HuH-7 (cell line): ENCODE measurements at places on chromosomes 5 and 9.

DNA sequence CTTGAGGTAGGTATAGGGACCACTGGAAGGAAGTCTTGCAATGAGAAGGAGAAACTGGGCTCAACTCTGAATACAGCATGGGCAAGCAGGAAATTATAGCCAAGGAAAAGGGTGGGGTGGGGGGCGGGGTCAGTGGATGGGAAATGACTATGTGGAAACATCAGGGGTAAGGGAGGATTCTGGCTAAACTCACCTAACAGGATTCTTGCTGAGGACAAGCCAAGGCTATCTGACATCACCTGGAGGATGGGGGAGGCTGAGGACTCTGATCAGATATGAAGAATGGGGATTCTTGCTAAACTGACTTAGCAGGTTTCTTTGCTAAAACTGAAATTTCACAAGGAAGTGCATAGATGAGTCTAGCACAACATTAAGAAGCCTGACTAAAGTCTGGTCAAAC, 40.8 kb downstream of the CTSL start:
- no peak for DNase-seq

DNA sequence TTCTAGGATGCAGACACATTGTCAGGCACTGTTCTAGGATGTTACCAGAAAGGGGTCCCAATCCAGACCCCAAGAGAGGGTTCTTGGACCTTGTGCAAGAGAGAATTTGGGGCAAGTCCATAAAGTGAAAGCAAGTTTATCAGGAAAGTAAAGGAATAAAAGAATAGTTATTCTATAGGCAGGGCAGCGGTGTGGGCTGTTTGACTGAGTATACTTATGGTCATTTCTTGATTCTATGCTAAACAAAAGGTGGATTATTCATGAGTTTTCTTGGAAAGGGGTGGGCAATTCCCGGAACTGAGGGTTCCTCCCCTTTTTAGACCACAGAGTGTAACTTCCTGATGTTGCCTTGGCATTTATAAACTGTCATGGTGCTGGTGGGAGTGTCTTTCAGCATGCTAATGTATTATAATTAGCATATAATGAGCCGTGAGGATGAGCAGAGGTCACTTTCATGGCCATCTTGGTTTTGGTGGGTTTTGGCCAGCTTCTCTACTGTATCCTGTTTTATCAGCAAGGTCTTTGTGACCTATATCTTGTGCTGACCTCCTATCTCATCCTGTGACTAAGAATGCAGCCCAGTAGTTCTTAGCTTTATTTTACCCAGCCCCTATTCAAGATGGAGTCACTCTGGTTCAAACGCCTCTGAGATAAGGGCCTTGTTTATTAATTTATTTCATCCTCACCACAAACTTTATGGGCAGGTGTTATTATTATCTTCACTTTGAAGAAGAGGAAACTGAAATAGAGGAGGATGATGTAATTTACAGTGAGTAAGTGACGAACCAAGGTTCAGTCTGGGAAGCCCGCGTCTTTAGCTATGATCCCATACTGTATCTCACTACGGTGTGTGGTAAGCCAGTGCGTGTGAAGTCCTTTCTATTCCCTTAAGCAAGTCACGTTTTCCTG, 186.0 kb upstream of the KLF4 start:
- no peak for DNase-seq

GRCh38 chr9:114169029-114169951, 14.0 kb downstream of the COL27A1 start:
- no peak for DNase-seq

DNA sequence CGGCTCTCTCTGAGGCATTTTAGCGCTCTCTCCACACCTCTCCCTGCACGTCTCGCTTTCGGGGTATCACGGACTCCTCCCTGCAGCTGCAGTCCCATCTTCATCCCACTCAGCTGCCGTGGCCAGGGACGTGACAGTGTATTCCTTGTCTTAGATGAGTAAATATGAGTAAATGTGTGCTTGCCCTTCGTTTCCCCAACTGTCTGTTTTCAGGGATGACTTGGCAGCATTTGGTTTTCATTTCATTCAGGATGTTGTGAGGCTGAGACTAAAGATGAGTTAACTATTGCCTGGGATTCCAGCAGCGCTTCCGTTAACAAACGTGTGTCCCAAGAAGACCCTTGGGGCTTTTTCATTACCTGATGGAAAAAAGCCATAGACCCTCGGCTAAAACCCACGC, 29.5 kb downstream of the GDNF start:
- no peak for DNase-seq
